ENCODE measurements at places on chromosomes 6 and 20.

GRCh38 chr20:10795286-10796026 lies 121.7 kb upstream of the JAG1 start:
- no peak for DNase-seq

DNA sequence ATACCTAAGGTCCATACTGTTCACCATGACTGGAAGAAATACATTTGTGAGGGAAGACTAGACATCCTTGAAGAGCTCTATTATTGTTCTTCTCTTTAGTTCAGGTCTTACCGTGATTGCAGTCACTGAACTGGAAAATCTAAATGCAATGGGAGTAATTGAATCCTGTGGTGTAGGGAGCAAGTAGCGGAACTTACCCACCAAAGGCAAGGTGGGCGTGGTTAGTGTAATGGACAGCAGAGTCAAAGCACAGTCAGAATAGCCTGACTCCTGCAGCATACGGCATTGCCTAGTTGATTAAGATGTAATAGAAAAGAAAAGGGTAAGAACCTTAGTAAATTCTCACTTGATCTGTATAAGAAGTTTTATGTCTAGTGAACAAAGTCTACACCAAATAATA lies 679.7 kb upstream of the EPHA7 start:
- DNase-seq, result no peak

GRCh38 chr20:19257865-19258264 lies 45.4 kb downstream of the SLC24A3 start:
- no peak for DNase-seq

DNA sequence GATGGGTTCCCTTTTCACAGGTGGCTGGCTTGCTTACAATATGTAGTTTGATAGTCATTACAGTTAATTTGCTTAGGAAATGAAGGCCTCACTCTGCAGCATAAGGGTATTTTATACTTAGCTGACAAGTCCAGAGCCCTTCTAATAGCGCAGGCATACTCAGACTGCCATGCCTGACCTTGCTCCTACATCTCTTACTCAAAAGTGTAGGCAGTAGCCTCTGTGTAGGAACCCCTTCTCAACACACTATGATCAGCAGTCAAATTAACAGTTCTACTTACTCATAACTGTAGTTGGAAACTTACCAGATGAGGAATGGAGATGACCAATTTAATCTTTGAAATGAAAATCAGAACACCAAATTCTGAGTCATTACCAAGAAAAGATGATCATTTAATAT lies 373.5 kb downstream of the TBC1D32 start:
- DNase-seq, result no peak
